ENCODE measurements at places on chromosomes 11 and 22. TPM values are rescaled to one million over a fixed set of nuclear protein-coding genes. Genes with fewer than 3 reads are reported as not detected.
A peak's percentile ranks its signal among the peaks of the same experiment; 100 is the strongest.

GRCh38 chr11:102421261-102421660 is 31.3 kb downstream of the TMEM123 start:
- no peak for DNase-seq

SYT9 gene
- total RNA-seq, result 1.0 TPM

- no peak for DNase-seq
Measured at GRCh38 chr11:121618516-121618915, 165.7 kb upstream of the SORL1-AS1 start.

- no peak for DNase-seq
Measured at GRCh38 chr22:49380095-49380827, 447.4 kb downstream of the BRD1 start.

DNA sequence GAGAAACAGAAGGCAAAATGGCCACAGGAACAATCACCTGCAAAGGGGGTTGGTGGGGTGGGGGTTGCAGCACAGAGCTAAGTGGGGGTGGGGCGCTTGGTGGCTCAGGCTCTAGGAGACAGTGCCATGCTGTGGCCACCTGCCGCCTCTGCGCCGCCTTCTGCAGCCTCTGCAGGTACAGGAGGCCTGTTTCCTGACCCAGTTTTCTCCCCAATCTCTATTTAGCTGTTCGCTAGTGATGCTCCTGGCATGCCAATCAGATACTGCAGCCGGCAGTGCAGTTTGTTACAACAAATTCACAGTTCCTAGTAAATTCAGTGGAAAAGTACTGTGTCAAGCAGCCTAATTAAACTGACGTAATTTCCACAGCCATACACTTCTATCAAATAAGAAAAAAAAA is 106.4 kb downstream of the SERGEF start:
- DNase-seq, result no peak

- DNase-seq, result no peak
Measured at GRCh38 chr22:46590334-46590733, 29.9 kb upstream of the GRAMD4 start.

- DNase-seq, result no peak
Measured at GRCh38 chr22:41308544-41308947, 7.2 kb downstream of the ZC3H7B start.

GRCh38 chr11:117731722-117732290 is 65.2 kb downstream of the DSCAML1 start:
- no peak for DNase-seq

DNA sequence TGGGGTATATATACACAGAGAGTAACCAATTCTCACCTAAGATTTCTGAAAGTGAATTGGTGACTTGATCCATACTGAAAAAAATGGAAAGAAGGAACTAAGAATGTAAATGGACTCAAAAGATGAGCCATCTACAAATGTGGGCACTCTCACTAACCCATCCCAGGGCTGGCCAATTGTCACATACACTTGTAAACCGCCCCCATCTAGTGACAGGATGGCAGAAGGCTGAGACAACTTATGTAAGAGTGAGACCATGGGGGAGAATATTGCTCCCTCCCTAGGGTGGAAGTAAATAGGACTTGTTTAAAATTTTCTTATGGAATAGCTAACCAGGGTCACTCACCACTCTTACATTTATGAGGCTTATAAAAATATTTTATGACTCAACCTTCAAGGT is 377.1 kb upstream of the ISX start:
- no peak for DNase-seq

GRCh38 chr11:14390669-14391068 is 31.7 kb upstream of the RRAS2 start:
- DNase-seq, result no peak

ALDH3B1 gene
- 8.4 TPM for total RNA-seq

PATE2 gene
- total RNA-seq, result not detected

DNA sequence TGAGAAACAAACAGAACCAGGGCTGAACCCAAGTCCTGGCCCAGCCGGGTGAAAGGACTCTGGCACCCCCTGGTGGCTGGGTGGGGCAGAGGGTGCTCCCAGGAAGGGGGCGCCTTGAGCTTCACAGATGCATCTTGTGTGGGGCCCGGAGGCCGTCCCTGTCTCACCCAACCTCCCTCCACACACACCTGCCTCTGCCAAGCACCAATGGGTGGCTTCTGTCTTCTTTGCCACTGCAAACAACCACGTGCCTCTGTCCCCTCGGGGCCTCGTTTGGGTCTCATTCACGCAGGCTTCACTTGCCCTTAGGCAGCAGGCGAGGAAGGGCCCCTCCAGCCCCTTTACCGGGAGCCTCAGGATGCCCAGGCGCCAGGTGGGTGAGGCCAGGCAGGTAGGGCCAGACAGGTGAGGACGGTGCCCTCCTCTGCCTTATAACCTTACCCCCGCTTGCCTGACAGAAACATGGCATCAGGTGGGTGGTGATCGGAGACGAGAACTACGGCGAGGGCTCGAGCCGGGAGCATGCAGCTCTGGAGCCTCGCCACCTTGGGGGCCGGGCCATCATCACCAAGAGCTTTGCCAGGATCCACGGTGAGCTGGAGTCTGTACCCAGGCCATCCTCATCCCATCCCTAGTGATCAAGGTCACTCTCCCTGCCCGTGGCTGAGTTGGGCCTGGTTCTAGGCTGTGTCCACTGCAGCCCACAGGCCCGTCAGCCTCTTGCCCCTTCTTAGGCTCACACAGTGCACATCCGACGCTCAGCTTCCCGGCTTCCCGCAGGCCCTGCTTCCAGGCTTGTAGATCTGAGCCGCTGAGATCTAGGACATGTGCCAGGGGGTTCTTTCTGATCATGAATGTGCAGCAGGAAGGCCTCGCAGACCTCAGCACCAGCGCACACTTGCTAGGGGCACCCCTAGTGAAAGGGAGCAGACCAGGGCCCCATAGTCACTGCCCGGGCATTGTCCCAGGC is 17.2 kb downstream of the POLR3H start:
- DNase-seq, result peak; percentile 79

DNA sequence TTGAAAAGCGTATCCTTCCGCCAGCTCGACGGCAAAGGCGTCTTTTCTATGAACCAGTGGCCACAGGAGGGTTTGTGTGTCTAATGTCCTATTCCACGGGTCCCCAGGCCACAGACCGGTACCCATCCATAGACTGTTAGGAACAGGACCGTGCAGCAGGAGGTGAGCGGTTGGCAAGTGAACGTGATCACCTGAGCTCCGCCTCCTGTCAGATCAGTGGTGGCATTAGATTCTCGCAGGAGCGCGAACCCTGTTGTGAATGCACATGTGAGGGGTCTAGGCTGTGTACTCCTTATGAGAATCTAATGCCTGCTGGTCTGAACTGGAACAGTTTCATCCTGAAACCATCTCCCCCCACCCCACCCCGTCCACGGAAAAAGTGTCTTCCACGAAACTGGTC is 62.7 kb upstream of the KCNQ1OT1 start:
- no peak for DNase-seq

GRCh38 chr11:74253361-74253760 is 58.1 kb downstream of the P4HA3 start:
- no peak for DNase-seq

DNA sequence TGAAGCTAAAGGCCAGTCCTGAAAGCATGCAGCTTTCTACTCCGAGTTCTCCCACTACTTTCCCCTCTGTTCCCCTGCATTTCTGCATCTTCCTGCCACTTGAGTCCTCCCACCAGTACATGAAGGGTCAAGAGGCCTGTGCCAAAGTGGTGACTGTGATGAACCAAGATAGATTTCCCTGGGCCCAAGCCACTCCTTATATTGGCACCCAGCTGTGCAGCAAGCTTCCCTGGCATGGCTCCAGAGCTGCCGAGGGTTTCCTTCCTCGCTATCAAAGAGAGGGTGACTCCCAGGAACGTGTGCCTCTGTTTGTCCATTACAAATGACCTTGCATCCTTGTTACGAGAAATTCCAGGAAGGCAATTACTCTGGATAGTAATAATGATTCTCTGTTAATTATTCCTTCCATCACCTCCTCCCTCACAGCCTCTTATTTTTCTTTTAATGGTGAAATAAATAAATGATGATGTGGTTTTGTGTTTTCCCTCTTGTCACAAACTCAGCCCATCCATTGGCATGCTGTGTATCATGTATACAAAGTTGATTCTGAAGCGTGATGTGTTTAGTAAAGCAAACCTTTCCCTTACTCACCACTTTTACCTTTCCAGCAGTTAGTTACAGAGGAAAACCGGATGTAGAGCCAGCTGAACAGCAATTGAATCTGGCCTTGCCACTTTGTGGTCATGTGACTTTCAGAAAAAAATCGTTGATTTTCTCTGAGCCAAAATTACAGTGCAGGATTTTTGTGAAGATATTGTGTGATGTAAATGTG is 8.3 kb downstream of the SRSF8 start:
- DNase-seq, result peak; percentile 34

- DNase-seq, result no peak
Measured at GRCh38 chr22:36562261-36562835, 33.4 kb upstream of the EIF3D start.

GDPD4 gene
- not detected for total RNA-seq

GRCh38 chr11:114259124-114259526 is 37.1 kb upstream of the NNMT start:
- peak; percentile 74 for DNase-seq

- no peak for DNase-seq
Measured at GRCh38 chr11:2142300-2142759, 3.1 kb upstream of the IGF2 start.

- no peak for DNase-seq
Measured at GRCh38 chr11:45768486-45768885, 36.5 kb upstream of the SLC35C1 start.

DNA sequence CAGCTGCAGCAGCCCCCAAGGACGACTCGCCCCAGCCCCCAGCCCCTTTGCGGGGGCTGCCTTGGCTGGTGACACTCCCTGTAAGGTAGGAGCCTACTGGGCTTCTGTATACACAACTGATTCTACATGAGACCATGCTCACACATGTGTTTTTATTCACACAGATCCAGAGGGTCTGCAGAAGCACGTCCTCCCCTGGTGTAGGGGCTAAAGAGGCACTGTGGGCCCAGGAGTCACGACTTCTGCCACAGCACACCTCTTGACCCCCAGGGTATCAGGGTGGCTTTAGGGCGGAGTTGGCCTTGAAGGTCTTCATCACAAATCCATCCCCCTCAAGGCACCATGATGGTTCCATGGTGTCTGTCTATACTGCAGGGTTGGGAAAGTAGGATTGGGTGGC is 931.2 kb downstream of the TBC1D22A start:
- no peak for DNase-seq

DNA sequence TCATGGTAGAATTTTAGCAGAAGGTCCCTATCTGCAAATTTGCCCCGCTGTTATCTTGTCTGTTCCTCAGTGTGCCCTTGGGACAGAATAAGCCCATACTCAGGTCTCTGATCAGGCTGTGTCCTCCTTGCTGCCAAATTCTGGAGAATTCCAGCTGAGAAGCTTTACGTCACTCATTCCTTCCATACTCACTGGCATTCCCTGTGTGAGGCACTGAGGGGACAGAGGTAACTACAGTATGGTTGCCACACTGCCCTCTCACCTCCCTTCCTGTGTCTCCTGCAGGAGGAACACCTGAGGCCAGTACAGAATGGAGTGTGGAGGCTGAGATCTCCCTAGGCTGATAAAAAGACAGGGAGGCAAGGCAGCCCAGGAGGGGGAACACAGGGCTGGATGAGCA is 31.5 kb downstream of the SHISA8 start:
- no peak for DNase-seq

DNA sequence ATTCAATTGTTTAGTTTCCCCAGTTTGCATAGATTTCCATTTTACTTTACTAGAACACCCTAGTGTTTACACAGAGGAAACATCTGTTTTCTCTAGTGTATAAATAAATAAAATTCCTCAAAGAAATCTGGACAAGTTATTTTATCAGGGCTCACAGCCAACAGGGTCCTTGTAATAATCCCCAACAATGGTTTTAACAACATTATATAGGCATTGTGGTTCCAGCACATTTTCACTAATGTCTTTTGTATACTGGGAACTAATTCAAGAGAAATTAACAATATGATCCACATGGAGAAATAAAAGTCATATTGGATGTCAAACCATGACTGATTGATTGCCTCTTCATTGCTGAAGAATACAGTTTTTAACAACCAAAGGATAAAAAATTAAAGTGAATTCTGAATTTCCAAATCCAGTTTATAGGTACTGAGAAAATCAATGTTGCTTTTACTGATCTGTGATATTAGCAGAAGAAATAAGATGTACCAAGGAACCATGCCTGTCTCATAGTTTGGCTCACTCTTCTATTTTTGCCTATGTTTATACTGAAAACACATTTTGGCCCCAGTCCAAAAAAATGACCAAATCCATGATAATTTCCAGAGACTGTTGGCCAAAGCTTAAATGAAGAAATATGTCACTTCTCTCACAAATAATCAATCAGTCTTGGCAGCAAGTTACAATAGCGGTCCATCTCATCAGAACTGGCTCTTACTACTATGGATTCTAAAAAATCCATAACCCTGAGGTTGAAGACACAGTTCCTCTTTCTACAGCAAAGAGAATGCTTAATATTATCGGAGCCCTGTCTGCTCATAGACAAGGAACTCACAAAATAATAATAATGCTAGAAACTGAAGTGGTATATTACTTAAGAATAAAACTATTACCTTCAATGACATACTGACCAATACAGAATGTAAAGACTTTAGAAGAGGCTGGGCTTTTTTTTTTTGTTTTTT is 1.4 kb upstream of the MS4A13 start:
- no peak for DNase-seq

GRCh38 chr22:26492220-26492619 is 8.5 kb downstream of the SRRD start:
- no peak for DNase-seq

GRCh38 chr11:18768978-18769377 is 22.6 kb downstream of the PTPN5 start:
- DNase-seq, result no peak

DNA sequence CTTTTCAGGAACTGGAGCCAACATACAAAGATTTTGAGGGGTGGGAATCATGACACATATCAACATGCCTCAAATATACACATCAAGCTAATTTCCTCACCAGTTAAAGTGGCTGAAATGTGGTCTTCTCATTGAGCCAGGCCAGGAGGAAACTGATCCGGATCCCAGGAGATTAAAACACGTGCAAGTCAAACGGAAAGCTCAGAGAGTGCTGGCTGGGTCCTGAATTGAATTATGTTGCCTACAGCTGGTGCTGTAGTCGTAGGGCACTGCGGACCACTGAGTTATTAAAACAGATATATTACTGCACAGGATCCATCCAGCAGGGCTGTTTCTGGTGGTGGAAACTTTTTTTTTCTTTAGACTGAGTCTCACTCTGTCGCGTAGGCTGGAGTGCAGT is 14.1 kb upstream of the WNT7B start:
- no peak for DNase-seq

DNA sequence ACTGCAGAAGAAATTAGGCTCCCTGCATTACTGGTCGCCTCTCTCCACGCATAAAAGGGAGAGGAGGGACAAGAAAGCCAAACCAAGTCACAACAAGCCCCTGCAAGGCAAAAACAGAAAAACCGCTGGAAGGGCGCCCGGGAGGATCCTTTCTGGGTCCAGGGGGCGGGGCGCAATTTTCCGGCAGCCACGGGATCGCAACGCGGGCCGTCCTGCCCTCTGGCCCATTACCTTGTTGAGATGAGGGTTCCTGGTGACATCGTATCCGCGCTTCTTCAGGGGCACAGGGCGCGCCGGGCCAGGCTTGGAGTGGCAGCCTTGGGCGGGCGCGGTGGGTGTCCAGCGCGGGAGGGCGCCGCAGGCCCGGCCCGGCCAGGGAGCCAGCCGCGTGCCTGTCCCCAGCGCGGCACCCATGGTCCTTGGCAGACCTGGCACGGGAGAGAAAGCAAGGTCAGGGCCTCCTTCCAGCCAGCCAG is 847 bp downstream of the ME3 start:
- peak; percentile 68 for DNase-seq

GRCh38 chr11:66868726-66869566 is 12.1 kb downstream of the LRFN4 start:
- peak; percentile 77 for DNase-seq

GRCh38 chr22:39498368-39498767 is 3.7 kb upstream of the MIEF1 start:
- DNase-seq, result no peak

Measured in pancreas (tissue), 10 donors.